ENCODE measurements at places on chromosomes 3 and 15.

DNA sequence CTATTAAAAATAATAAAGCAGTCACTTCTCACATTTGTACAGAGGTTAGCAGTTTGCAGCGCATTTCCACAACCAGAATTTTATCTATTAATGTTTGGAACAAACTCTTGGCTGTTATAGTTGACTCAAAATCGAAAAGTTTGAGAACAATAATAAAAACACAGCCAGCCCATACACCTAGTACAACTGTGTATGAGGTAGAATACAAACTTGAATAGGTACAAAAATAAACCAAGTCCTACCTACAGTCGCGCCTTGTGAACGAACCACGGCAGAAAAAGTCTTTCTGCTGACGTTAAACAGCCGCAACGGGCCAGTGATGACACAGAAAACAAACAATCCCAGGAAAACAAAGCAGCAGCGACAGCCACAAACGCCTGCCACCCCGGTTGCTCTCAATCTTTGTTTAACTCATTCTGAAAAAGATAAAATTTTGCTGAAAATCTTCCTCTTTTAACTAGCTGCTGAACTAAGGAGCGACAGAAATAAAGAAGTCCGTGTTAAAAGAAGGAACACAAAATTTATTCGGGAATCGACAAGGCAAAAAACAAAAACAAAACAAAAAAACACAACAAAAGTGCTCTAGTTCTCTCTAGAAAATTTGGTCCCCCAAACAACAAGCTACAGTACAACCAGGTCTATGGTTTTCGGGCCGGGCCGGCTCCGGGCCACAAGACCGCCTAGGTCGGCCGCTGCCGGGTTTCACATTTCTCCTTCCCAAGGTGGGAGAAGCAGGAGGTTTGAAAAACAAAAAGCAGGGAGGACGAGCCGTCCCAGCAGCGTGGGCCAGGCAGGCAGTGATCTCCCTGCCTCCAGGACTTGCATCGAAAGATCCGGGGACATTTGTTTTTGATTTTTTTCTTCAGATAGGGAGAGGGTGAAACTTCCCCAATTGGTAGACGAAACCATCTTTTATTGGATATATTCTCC, 2.9 kb downstream of the FOXL2 start:
- DNase-seq, result no peak

GRCh38 chr3:166837535-166837934, 542.6 kb downstream of the ZBBX start:
- DNase-seq, result peak; percentile 42

DNA sequence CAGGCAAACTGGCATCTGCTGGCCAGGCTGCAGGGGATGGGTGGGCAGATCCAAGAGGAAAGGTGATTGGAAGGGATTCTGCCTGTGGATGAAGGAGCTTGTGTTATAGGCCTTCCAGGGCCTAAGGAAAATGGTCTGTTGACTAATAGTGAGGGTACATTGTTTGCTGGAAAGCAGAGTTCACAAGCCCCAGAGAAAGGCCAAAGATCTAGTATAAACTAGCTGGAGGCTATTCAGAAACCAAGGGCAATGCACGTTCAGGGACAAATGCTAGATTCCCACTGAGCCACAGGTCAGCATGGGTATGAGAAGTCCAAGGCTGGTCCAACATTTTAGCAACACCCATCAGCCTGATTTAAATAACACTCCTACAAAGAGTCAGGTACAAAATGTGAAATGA, 74.7 kb downstream of the FBN1 start:
- no peak for DNase-seq

DNA sequence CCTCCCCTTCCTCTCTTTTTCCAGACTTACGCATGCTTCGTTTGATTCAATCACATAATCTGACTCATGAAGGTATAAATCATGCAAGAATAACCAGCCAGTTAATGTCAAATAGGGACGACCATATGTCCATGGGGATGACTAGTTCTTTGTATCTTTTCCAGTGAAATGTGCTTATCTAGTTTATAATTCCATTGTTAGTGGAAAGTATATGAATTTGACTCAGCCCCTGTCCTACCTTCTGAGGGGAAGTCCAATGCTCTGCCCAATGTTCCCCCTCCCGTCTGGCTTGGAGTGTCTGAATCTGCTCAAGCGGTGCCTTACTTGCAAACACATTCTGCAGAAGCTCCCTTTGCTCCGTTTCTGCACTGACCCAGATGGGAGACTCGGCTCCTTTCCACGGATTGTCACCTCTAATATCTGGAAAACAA, 55.0 kb upstream of the EPHB3 start:
- DNase-seq, result no peak

- no peak for DNase-seq
Observed at GRCh38 chr3:168083906-168084305, 11.8 kb downstream of the GOLIM4 start.

DNA sequence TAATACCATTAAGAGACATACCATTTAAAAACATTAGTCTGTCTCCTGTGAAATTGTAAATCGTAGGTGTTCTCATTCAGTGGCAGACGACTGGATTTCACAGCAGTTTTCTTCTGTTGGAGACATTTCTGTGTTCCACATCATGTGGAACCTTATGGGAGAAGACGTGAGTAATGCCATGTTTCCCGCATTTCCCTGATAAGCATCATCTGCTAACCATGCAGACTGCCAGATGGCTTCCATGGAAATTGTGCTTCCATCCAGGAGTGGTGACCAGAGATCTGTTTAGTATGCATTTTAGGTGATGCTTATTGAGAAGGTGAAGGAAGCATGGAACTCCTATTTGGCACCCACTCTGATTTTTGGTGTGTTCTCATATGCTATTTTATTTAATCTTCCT, 28.4 kb upstream of the ST3GAL6 start:
- DNase-seq, result no peak

DNA sequence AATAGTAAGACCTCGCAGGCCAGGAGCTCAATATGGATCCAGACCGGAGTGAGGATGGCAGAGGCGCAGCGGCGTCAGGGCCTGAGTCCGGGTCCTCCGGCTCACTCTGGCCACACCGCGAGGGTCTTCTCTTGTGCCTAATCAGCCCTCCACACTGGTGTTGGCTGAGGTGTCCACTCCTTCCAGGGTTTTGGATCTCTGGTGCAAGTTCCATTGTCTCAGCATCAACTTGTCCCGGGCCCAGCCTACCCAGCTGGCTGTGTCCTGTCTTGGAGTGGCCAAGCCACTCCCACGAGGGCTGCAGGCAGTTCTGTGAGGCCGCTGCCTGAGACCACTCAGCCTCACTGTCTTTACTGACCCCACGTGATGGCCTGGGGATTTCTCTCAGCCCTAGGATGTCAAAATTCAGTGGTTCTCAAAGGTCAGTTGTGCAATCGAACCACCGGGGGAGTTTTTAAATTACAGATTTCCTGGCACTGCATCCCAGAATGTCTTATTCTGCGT, 12.6 kb upstream of the GOLGA6L7 start:
- DNase-seq, result no peak

DNA sequence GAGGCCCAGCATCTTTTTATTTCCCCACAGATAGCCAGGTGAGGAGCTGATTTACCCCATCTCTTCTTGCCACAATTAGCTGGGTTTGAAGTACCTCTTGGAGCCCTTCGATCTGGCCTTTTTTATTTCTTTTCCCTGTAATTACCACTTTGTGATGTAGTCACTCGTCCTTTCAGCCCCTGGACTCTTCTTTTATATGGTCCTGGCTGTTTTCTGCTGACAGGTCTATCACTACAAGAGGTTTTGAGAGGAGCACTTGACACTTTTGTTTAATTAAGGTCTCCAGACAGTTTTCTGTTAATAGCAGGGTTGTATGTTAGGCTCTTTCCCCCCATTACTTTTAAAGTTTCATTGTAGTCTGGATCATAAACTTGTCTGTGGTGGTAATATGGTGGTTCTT, 11.8 kb downstream of the ATXN7 start:
- DNase-seq, result no peak

GRCh38 chr3:61530355-61530754, 31.0 kb upstream of the PTPRG start:
- peak; percentile 25 for DNase-seq

GRCh38 chr15:50190166-50190570, 8.2 kb downstream of the SLC27A2 start:
- no peak for DNase-seq

DNA sequence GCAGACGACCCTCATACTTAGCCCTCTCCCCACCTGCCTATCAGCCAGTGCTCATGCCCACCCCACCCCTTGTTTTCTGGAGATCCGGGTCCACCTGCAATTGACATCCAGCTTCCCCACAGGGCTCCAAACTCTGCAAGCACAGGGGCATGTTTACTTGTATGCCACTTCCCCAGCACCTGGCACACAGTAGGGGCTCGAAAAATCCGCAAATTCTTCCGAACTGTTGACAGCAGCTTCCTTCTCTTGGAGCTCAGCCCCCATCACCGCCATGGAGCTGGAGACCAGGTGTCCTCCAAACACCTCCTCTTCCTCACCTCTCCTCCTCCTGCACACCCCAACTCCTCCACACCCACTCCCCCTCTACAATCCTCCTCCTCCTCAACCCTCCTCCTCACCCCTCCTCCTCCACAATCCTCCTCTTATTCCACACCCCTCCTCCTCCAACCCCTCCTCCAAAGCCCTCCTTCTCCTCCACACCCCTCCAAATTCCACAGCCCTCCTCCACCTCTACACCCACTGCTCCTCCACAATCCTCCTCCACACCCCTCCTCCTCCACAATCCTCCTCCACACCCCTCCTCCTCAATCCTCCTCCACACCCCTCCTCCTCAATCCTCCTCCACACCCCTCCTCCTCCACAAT, 70.4 kb upstream of the BLM start:
- DNase-seq, result no peak

GRCh38 chr3:98013411-98014267, 21.5 kb downstream of the GABRR3 start:
- DNase-seq, result no peak

GRCh38 chr3:94356581-94356980, 293.7 kb downstream of the NSUN3 start:
- no peak for DNase-seq

- DNase-seq, result no peak
Observed at GRCh38 chr3:107251819-107252218, 125.4 kb upstream of the CCDC54 start.

DNA sequence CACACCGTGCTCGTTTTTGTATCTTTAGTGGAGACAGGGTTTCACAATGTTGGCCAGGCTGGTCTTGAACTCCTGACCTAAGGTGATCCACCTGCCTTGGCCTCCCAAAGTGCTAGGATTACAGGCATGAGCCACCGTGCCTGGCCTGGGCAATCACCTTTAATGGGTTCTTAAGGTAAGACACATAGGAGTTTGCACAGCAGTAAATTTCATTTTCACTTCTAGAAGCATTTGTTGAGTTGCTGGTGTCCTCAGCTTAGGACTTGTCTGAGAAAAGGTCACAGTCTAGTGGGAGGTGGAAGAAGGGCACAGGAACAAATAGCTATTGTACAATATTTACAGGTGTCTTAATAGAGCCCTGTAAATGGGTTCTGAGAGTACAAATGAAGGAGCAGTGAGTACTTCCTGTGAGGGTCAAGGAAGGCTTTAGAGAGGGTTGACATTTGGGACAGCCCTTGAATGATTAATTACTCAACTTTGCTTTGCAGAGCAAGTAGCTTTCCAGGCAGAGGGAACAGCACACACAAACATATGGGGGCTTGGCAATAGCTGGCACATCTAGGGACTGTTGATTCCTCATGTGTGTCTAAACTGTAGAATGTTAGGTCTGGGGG, 8.7 kb upstream of the ETV5 start:
- no peak for DNase-seq

DNA sequence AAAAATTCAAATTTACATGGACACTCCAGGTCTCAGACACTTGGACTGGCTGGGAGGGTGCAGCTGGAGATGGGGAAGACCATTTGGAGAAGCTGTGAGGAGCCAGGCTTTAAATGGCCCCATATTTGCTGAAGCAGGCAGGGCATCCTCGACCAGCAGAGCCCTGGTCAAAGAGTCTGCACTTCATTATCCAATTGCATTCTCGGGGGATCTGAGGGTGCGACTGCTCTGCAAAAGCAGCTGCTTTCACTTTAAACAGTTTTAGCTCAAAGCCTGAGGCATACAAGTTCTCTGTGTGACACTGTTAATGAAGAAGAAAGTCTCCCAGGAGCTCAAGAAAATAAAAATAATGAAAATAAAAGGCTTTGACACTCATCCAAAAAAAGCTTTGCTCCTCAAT, 98.0 kb upstream of the SLC25A36 start:
- no peak for DNase-seq

DNA sequence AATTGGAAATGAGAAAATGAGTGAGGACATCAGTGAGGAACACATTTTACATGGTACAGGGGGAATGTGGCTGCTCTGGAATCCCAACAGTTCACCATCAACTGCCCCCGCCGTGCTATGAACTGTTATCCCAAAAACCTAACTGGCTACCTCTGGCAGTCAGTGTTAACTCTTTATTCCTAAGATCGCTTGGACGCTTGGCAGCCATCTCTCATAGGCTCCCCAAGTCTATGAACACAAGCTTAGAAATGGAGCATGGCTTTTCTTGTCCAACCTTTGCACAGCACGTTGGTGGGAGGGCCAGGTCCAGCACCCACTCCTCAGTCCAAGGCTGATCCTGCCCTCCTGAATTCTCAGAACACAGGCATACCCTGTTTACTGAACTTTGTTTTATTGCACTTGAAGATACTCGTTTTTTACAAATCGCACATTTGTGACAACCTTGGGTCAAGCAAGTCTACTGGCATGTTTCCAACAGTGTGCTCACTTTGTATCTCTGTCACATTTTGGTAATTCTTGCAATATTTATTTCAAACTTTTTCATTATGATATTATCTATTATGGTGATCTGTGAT, 53.6 kb downstream of the SENP2 start:
- no peak for DNase-seq

Measured in Jurkat, Clone E6-1 (cell line).